ENCODE measurements at places on chromosomes 16 and 17.

GRCh38 chr17:78892936-78893379 lies 10.0 kb downstream of the CEP295NL start:
- DNase-seq, result no peak

DNA sequence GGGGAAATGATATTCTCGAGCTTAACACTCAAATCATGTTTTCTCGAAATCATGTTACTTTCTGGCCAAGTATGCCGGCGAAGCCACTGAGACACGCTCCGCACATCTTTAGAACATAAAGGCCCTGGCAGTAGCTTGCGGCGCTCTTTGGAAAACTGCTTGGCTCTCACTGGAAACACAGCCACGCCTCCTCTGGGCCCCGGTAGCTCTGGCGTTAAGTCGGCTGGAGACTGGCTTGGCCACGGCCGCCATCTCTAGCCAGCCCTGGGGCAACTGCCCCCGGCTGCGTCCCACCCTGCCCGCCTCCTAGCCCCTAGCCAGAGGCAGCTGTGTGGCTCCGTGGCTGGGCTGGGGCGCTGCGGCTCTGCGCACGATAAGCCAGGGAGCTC lies 9.2 kb upstream of the BAIAP2 start:
- DNase-seq, result no peak

- DNase-seq, result no peak
Observed at GRCh38 chr16:2798723-2799204, 494 bp downstream of the PRSS41 start.

- DNase-seq, result no peak
Observed at GRCh38 chr17:45013021-45013997, 38.1 kb downstream of the DCAKD start.
